ENCODE measurements at places on chromosomes 3 and 15.

DNA sequence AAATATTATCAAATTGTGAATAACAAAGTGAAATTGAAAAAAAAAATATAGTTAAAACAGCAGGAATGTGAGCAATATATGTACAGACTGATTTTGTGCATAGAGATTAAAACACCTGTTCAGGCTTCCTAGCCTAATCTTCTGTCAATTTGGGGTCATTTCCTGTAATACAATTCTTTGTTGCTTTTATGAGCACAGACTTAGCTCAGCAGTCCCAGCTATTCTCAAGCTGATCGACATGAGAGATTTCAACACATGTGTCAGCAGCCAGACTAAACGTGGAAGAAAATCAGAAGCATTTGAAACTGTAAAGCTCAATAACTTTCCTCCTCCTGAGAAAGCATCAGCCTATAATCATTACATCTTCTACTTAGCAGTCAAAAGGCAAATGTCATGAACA lies 1.6 kb upstream of the FHIT start:
- no peak for DNase-seq

- no peak for DNase-seq
Observed at GRCh38 chr15:45456212-45457106, 66.1 kb downstream of the SLC30A4 start.

- no peak for DNase-seq
Observed at GRCh38 chr15:101393172-101393571, 96.3 kb downstream of the PCSK6 start.

DNA sequence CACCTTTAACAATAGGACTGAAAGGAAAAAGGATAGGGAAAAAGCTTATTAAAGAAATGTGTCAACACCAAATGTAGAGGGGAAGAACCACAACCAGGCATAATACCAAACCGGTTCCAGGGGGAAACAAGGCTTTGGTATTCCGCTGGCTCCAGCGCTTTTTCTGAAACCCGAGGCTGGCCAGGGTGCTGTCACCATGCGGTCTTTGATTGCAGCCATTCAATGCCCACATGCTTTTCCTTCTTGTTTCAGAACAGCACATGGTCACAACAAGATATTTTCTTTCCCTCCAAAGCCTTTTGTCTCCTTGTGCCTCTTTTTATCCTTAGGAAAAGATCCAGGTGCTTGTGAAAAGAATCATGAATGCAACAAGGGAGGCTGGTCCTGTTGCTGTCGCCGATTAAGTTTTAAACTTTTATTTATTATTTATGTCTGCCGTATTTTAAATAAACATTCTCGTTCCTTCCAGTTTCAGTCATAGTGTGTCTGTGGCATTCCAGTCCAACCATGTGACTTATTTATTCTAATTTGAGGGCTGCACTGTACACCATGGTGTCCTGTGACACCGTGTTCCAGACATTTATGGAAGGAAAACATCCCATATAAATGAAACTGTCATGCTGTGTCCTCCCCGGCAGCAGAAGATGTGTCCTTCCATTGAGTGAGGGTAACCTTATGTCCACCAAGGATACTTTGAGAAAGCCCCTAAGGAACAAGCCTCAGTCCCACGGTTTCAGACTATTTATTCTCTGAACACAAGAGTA lies 41.1 kb downstream of the CCK start:
- DNase-seq, result no peak

- DNase-seq, result no peak
Observed at GRCh38 chr15:33526532-33526931, 215.8 kb downstream of the RYR3 start.

GRCh38 chr3:60555686-60556354 lies 695.4 kb downstream of the FHIT start:
- DNase-seq, result no peak

DNA sequence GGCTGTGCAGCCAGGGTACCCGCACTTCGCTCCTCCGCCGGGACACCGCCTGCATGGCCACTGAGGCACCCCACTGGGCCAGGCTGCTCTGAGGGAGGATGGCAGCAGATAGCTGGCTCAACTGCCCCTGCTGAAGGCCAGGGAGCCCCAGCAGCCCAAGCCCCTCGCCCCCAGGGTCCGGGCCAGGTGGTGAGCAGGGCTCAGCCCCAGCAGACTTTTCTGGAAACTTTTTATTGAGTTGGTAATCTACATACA lies 11.5 kb downstream of the PLIN1 start:
- no peak for DNase-seq
